Thymus (tissue), 14 donors: ENCODE measurements at places on chromosomes 12 and 14.
A peak's percentile ranks its signal among the peaks of the same experiment; 100 is the strongest.

DNA sequence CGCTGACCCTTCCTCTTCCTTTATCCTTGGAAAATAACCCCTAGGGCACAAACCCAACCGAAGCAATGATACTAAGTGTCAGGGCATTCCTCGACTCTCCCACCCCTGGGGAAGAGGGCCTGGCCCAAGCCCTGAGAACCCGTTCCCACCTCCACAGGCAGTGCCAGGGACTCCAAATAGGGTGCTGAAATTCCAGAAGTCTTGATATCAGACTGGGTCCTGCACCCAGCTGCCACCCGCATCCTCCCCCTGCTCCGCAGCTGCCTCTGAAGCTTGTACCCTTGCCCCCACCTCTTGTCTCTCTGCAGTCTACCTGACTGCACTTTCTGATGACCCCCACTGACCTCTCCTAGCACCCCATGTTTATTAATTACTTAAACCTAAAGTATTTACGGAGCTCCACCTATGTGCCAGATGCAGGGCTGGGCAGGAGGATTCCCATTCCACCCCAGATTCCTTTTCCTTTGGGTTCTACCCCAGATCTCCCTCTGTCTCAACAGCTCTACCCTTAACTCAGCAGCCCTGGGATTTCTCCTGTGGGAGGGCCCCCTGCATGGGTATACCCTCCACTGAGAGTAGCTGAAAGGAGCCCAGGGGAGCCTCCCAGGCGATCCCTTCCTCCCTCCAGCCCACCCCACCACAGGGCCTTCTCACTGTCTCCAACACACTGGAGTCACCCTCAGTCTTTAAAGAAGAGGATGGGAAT, 4.1 kb upstream of the KRT18 start:
- DNase-seq: no peak

- DNase-seq: no peak
Measured at GRCh38 chr12:5716976-5717375, 228.1 kb downstream of the ANO2 start.

- DNase-seq: no peak
Measured at GRCh38 chr12:120125792-120126634, 9.5 kb upstream of the RAB35 start.

GRCh38 chr14:92259613-92260357, 63.2 kb upstream of the SLC24A4 start:
- peak; percentile 26 for DNase-seq

DNA sequence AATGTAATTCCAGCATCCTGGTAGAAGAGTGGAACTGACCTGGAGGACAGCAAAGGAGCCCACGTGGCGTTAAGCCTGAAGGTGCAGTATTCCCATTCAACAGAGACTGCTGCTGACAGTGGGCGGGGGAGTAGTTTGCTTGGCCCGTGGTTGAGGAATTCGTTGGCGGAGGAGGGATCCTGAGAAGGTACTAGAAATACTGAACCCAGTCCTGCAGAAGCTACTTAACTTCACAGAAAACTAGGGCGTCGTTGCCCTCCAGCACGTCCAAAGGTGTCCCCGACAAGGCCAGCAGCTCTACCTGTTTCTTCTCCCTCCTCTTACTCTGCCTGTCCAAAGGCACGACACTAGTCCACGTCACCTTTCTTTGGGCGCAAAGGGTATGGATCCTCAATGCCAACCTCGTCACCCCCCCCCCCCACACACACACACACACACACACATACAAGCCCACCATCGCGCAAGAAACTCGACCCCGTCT, 303 bp downstream of the PUS7L start:
- DNase-seq: no peak

- DNase-seq: no peak
Measured at GRCh38 chr12:61821381-61821780, 438.8 kb upstream of the USP15 start.
